Breast epithelium (tissue), 4 donors: ENCODE measurements at places on chromosomes 7 and 10. TPM values are rescaled to one million over a fixed set of nuclear protein-coding genes. Genes with fewer than 3 reads are reported as not detected.

IGFBP1 gene
- total RNA-seq = 0.98 TPM

PARD3 gene
- total RNA-seq = 60.6 TPM

DNA sequence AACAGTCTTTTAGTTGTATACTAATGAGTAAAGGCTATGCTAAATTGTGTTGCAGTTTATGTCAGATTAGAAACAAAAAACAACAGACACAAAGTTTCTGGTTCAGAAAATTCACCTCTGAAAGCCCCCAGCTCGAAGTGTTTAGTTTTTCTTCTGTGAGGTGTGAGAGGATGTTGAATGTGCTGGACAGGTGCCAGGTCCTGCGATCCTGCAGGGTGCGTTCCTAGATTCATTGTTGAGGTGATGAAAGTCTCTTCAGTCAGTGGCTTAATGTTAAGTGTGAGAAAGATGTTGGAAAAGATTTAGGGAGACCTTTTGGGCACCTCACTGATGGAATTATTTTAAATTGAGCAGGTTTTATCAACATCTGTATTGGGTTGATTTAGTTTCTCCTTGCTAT lies 287.3 kb downstream of the SDK1 start:
- DNase-seq = no peak

GRCh38 chr7:106807474-106807873 lies 57.6 kb upstream of the PIK3CG start:
- DNase-seq = no peak

DNA sequence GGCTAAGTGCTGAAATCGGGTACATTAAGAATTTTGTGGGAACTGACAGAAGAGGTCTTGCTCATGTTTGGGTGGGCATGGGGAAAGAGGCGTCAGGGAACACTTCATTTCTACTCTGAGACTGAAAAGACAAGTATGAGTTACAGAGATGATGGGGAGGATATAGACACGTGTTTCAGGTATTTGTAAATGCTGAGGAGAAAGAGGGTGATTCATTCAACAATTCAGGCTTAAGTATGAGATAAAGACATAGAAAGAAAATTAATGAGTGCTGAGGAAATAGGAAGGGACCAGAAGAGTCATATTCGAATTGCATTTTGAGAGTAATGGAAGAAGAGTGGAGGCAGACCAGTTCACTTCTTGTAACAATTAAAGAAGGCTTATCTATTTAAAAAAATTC lies 143.6 kb downstream of the HBP1 start:
- DNase-seq = no peak

FEZF1 gene
- not detected for total RNA-seq

UPF2 gene
- total RNA-seq = 32.9 TPM

DNA sequence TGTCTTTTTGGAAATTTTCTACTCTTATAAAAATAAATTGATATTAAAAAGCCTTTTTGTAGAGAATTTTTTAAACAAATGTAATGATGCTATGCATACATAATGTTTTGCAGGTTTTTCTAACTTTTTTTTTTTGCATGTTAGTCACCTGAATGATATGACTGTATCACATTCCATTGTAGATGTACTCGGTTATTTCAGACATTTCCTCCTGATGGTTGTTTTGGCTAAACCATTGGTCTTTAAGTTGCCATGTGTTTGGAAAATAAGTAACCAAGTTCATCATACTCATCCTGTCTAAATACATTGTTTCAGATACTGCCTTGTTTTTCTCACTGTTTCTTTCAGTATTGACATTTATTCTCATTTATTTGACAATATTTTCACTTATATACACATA lies 25.8 kb downstream of the NHLRC2 start:
- DNase-seq = no peak

DNA sequence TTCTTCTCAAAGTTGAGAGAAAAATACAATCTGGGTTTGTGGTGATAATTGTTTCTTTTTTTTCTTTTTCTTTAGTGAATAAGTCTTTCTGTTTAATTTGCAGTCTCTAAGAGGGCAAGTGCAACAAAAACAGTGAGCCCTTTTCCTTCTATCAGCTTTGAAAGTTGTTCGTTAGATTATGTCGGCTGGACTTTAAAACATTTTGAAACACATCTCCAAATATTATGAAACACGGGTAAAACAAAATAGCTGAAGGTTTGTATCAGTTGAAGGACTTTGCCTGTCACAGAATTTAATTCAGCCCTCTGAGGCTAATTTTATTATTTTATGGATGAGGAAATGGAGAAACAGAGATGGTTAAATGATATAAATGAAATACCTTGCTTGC lies 85.3 kb downstream of the AGMO start:
- DNase-seq = no peak

COBL gene
- total RNA-seq = 37.3 TPM

- no peak for DNase-seq
These were observed 60.2 kb downstream of the ZNF277 start for GRCh38 chr7:112266595-112267270.

PON1 gene
- 0.29 TPM for total RNA-seq

PLCE1 gene
- total RNA-seq = 7.0 TPM

SLC16A9 gene
- 1.2 TPM for total RNA-seq

- DNase-seq = no peak
These were observed 554.1 kb upstream of the FOXK1 start for GRCh38 chr7:4127909-4128560.

NPTX2 gene
- 1.5 TPM for total RNA-seq

- DNase-seq = no peak
These were observed 551.7 kb upstream of the LRRN3 start for GRCh38 chr7:110539216-110539615.

SPDYE5 gene
- total RNA-seq = not detected

DNA sequence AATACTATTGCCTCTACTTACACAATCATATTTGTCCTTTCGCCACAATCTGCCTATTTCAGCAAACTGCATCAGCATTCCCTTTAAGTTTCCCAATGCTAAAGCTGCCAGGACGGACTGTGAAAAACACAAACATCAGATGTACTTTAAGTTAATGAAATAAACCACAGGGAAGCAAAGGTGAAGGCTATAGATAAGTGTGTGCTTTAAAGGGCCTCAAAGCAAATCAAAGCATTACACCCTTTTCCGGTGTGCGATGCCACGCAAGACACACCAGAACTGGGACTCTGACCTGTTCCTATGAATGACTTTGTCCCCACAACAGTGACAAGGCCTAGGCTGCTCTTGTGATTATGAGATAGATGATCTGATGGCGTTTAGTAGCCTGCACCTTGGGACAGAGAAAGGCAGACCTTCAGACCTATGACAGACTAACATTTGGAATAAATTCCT lies 23.4 kb downstream of the SLC26A3 start:
- no peak for DNase-seq

DNA sequence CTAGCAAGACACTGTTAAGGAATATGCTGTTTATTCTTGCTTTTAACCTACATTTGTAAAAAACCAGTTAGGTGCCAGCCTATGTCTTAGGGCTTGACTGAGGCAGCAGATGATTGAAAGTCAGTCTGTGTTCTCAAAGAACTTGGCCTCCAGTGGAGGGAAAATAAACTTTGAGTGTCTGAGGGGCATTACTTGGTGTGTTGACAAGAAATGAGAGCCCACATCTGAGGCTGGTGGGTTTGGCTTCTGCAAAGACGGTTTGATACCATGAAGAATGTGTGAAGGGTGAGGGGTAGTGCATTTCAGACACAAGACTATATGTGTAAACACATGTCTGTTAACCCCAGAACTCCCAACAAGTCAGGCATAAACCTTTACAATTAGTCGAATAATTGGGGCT lies 28.5 kb downstream of the CCSER2 start:
- no peak for DNase-seq

GIMAP1 gene
- 3.5 TPM for total RNA-seq

C10orf90 gene
- total RNA-seq = 0.16 TPM

CTTNBP2 gene
- total RNA-seq = 8.8 TPM

ANKRD61 gene
- not detected for total RNA-seq
